Activated naive CD4-positive, alpha-beta T cell treated with Interleukin-2 at 50 U/mL for 16 hours (primary cell): ENCODE measurements at places on chromosomes 16 and 17.
A peak's percentile ranks its signal among the peaks of the same experiment; 100 is the strongest.

DNA sequence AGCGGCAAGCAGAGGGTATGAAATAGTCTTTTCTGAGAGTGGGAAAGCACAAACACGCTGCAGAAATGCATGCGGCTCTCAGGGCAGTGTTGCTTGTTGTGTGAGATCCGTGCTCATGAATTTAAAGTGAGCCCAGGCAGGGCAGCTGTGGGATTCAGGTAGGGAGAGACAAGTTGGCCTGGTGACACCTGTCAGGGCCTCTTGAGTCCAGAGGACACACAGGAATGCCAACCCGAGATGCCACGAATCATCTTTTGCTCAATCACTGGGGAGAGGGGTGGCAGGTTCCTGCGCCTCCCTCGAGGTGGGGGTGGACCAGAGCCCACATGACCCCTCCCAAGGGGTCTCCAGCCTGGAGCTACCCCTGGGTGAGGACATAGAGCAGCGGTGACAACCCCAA lies 211.9 kb downstream of the GSG1L start:
- DNase-seq, result no peak

DNA sequence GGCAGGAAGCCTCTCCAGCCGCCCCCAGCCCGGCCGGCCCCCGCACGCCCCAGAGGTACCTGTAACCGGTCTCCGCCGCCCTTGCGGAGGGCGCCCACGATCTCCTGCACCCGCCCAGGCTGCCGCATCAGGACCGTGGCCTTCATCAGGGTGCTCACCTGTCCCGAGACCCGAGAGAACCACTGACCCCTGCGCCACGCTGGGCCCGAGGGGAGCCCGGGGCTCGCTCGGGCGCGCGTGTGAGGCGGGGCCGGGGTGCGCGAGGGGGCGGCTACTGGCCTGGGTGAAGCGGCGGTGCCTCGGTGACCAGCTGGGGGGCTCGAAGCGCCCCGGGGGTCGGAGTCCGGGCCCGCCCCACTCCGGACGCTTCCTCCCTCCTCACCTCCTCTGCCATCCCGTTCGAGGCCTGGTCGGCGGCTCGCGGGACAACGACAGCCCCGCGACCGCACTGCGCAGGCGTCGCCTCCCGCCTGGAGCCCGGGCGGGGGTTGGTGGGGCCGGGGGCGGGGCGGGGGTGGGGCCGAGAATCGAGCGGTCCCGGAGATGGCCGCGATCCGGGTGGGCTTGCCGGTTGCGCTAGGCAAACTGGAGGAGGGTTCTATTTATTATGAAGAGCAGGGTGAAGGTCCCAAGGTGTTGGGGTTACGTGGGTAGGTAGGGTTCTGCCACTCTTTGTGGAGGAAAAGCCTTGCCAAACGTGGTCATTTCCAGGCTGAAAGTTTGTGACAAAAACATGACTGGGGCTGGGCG lies at the start of gene NT5C3B:
TSS of gene NT5C3B (minus strand) at position 433 of the 750 bp plus-strand sequence. CDS start at position 394, 39 bp downstream.
- DNase-seq, result peak; percentile 41

DNA sequence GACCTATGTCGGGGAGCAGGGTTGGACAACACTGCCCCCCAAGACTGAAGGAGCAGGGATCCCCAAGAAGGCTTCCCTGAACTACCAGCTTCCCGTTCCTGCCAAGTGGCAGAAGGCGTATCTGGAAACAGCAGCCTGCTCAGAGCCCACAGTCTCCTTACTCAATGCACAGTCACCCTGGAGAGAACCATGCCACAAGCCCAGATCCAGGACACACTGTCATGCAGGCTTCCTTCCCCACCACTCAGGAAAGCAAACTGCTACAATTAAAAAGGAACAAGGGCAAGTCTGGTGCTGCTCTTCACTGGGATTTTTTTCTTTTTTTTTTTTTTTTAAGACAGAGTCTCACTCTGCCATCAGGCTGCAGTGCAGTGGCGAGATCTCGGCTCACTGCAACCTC lies 8.2 kb downstream of the WDR45B start:
- DNase-seq, result no peak

GRCh38 chr17:40647624-40648383 lies at the start of gene SMARCE1:
Gene SMARCE1 (minus strand): TSS chr17:40647818. CDS start chr17:40645802, 2,016 bp downstream.
- DNase-seq, result peak; percentile 72

DNA sequence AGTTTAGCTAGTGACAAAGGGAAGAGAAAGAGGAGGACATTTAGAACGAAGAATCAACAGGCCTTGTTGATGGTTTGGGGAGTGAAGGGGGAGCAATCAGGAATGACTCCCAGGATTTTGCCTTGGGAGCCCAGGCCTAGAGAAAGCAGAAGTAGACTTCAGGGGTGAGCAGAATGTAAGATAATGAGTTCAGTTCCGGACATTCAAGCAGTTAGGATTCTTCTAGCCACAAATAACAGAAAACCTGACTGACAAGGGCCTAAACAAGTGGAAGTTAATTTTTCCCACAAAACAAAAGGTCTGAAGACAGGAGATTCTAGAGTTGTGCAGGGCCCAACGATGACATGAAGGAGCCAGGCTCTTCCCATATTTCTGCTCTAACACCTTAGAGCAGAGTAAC lies 45.9 kb downstream of the SKAP1 start:
- no peak for DNase-seq

GRCh38 chr17:79572136-79572925 lies 38.5 kb downstream of the RBFOX3 start:
- no peak for DNase-seq

- DNase-seq, result no peak
Observed at GRCh38 chr17:76511668-76512365, 10.6 kb upstream of the RHBDF2 start.

DNA sequence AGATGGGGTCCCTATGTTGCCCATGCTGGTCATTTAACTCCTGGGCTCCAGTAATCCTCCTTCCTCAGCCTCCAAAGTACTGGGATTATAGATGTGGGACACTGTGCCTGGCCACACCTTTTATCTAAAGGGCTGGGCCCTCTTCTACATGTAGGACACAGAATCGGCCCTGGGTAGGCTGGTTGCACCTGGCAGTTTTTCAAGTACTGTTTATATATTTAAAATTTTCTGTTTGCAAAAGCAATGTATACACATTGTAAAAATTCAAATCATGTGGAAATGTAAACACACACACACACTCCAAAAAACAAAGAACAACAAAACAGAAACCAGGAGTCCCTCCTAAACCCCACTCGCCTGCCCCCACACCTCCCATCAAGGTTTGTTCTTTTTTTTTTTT lies 28.1 kb upstream of the SIAH1 start:
- DNase-seq, result no peak

- no peak for DNase-seq
Observed at GRCh38 chr16:69703638-69704037, 22.7 kb downstream of the NQO1 start.

DNA sequence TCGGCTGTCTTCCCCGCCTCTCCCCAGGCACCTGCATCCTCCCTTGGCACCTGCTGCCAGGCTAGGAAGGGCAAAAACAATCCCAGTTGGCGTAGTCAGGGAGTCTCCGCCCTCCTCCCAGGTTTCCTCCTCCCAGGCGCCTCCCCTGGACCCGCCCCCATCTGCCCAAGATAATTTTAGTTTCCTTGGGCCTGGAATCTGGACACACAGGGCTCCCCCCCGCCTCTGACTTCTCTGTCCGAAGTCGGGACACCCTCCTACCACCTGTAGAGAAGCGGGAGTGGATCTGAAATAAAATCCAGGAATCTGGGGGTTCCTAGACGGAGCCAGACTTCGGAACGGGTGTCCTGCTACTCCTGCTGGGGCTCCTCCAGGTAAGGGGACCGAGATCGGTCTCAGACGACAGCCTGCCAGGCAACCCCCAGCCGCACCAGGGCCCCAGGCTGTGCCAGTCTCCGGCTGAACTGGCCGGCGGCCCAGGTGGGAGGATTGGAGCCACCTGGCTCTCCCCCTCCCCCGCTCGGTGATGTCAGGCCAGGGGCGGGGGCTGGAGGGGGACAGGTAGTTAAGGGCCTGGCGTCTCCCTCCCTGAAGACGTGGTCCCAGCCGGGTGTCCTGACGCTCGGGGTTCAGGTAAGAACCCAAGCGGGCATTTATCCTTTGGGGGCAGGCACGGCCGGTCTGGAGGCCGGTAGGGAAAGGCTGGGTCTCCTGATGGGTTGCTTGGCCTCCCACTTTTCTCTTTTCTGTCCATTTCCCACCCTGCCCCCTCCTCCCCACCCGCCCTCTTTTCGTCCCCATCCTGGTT lies at the start of gene GRB7:
TSS of gene GRB7 (plus strand) at position 179 of the 808 bp plus-strand sequence. CDS start 4,364 bp downstream, outside the sequence.
- no peak for DNase-seq

DNA sequence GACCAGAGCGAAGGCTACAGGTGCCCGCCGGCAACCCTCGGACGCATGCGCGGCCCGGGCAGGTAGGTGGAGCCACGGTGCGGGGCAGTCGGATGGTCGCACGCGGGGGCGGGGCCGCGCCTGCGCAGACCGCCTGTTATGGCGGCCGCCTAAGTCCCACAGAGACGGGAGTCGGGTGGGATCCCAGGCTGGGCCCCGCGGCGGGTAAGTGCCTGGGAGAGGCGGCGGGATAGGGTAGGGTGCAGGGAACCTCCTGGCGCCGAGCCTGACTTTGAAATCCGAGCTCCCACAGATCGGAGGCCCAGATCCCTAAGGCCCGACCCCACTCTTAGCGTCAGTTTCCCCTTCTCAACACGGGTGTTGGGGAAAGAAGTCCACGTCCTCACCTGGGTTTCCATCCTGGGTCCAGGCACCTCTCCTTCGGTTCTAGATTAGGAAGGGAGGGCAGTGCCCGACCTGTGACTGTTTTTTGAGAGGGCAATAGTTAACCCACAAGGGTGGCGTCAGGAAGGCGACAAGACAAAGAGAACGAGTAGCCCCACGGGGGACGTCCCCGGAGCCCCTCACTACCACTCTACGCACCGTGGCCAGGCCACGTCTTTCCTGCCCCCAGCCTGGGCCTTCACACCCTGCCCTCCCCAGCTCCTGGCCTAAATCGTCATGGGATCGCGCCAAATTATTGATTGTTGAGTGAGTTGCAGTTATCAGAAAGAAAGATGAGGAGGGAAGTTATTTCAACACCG lies at the start of gene METTL22:
TSS of gene METTL22 (plus strand) at position 127 of the 743 bp plus-strand sequence. CDS start 3,968 bp downstream, outside the sequence.
- DNase-seq, result peak; percentile 93

- peak; percentile 30 for DNase-seq
Observed at GRCh38 chr16:2856061-2856670, 1.8 kb downstream of the PRSS22 start.

DNA sequence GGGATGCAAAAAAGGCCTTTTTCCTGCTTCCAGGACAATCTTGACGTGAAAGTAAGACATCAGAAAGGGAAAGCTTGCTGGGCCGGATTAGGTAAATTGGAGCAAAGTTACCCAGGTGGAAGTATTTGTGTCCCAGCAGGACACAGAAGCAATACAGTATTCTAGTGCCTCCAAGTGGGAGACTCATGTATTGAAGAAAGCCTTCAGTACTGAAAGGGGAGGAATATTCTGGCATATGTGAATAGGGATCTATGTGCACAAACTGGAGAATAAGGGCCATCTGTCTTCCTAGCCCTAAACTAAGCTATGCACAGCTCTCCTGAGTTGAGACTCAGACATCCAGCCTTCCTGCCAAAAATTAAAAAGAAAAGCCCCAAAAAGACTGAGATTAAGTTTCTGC lies 327.3 kb upstream of the CDH8 start:
- no peak for DNase-seq

GRCh38 chr17:77231076-77231871 lies 90.5 kb downstream of the SEC14L1 start:
- no peak for DNase-seq

DNA sequence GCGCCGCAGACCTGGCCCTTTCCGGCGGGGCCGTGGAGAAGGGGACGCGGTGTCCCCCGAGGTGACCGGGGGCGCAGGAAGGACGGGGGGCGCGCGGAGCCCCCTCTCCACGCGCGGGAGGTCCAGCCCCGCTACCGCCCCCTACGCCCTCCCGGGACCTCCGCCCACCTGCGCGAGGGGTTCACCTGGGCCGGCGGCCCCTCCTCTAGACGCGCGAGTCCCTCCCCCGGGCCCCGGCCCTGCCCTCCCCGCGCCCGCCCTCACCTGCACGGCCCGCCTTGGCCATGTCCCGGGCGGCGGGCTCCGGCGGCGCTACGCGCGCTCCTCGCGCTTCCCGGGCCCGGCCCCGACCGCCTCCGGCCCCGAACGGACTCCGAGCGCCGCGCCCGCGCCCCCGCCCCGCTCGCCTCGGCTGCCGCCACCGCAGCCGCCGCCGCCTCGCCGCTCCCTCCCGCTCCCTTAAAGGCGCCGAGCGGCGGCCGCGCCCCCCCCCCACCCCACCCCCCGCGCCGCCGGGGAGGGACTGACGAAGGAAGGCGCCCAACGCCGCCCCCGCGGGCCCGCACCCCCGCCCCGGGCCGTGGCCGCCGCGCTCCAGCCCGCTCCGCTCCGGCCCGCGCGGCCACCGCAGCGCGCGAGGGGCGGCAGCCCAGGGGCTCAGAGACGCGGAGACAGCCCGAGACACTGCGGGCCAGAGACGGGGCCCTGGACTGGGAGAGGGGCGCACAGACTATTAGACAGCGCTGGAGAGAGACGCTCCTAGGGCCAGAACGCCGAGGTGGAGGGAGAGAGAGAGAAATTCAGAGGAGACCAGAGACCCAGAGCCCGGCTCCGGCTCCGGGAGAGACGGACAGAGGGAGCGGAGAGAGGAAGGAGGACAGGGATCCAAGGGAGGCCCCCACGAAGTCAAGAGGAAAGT lies at the start of gene PITPNM3:
TSS of gene PITPNM3 (minus strand) at position 435 of the 919 bp plus-strand sequence. CDS start at position 286, 149 bp downstream.
- no peak for DNase-seq

DNA sequence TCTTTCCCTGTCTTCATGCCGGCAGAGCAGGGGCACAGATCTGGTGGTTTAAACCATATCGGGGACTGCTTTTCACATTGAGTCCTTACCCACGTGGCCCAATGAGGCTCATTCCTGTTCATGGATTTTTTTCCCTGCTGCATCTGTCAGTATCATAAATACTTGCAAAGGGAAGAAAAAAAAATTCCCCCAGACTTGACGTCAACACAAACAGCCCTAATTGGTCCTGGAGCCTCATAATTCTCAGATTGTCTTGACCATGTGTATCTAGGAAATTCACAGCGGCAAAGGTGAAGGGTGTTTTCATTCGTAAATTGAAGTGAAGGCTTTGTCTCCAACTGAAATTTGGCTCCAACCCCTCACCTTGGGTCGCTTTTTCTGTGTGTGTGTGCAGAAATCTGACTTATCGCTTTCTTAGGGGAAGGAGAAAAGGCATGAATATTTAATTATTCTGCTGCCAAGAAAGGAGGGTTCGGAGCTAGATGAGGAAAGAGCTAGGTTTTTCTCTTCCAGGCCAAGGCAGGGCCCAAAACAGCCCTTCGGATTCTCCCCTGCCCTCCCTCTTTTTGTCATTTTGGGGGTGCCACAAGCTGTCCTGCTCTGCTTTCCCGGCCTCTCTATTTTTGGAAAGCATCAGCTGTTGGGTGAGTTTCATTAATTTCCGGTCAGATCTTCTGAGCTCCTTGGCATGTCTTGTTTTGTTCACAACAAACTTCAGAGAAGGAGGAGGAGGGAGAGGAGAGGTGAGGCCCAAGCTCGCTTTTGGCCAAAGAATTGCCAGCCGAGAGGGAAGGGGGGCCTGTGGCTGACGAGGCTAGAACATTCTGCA lies 17.8 kb upstream of the CIBAR2 start:
- DNase-seq, result no peak
